ENCODE measurements at places on chromosomes 4 and X. TPM values are rescaled to one million over a fixed set of nuclear protein-coding genes. Genes with fewer than 3 reads are reported as not detected.

Gene NR0B1
- total RNA-seq: 0.15 TPM

DNA sequence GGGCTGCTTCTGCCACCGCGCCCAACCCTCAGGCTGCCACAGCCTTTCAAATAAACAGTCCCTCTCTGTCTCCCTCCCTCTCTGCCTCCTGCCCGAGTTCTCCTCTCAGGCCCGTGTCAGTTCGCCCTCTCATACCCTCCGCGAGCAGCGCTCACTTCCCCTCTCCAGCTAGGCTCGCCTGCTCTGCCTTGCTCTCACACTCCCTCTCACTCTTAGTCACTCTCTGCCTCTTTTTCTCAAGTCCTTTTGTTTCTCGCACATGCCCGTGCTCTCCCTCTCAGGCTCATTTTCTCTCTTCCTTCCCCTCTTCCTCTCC lies 3.2 kb downstream of the EFNB1 start:
- no peak for DNase-seq
- no peaks in the 10 kb centered on the region for H3K36me3 ChIP-seq
- peaks cover 76% of the 10 kb centered on the region for H3K27me3 ChIP-seq
- no peaks in the 10 kb centered on the region for H3K4me1 ChIP-seq
- peak overlapping the region; percentile 37 for H3K4me3 ChIP-seq
- no peak overlapping the region for H3K27ac ChIP-seq

DNA sequence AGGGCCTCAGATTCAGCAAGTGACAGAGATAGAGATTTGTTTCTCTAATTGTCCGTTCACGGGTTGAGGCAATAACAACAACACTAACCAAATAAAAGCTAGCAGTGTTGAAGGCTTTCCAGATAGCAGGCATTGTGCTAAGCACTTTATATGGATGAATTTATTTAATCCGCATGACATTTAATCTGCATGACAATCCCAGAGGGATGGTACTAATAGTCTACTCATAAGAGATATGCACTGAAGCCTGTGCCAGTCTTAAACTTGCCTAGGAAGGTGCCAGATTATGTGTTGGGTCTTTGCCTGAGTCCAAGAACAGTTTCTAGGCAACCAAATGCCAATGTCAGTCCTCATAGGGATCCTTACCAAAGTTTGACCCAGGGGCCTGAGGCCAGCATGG lies 37.7 kb upstream of the FAT1 start:
- H3K27me3 ChIP-seq: no peaks in the 10 kb centered on the region
- no peak for DNase-seq
- no peaks in the 10 kb centered on the region for H3K36me3 ChIP-seq
- H3K4me3 ChIP-seq: no peak overlapping the region
- H3K27ac ChIP-seq: no peak overlapping the region

- H3K27ac ChIP-seq: no peak overlapping the region
- H3K4me3 ChIP-seq: no peak overlapping the region
- DNase-seq: no peak
- H3K36me3 ChIP-seq: no peaks in the 10 kb centered on the region
- H3K27me3 ChIP-seq: no peaks in the 10 kb centered on the region
Measured at GRCh38 chr4:141909541-141909940, 273.2 kb downstream of the IL15 start.

Gene MAGEE2
- not detected for total RNA-seq

GRCh38 chrX:9473708-9474107 lies 8.8 kb downstream of the TBL1X start:
- no peaks in the 10 kb centered on the region for H3K4me1 ChIP-seq
- no peaks in the 10 kb centered on the region for H3K36me3 ChIP-seq
- H3K27me3 ChIP-seq: no peaks in the 10 kb centered on the region
- H3K4me3 ChIP-seq: no peak overlapping the region
- no peak overlapping the region for H3K27ac ChIP-seq

DNA sequence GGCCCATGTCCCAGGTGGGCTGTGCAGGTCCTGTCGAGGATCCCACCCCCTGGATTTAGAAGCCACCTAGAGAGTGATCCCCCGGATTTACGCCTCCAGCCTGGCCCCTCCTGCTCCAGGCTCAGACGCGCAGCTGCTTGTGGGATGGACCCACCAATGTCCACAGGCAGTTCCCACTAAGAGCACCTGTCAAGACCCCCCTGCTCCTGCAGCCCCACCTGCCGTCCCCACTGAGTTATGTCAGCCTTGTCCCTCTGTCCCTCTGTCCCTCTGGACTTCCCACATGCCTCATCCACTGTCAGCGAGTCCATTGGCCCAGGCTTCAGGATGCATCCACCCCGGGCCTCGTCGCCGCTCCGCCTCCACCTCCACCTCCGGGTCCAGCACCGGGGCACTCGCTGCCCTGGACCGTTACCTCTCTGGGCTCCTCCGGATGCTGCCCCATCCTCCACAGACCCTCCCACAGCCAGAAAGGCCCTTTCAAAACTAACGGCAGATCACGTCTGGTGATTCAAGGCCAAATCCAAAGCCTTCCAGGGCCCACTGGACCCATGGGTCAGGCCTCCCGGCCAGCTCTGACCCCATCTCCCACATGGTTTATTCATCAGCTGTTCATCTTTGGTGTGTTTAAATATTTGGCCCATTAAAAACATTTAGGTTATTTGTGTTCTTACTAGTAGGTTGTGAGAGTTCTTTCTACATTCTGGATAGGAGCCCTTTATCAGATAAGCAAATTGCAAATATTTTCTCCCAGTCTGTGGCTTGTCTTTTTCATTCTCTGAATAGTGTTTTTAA lies 28.3 kb downstream of the HTRA3 start:
- no peaks in the 10 kb centered on the region for H3K36me3 ChIP-seq
- H3K27ac ChIP-seq: no peak overlapping the region
- no peaks in the 10 kb centered on the region for H3K27me3 ChIP-seq

Gene SSX3
- not detected for total RNA-seq

Gene MAGEA8
- not detected for total RNA-seq

Gene ENPP6
- 0.23 TPM for total RNA-seq

Gene COX18
- 23.0 TPM for total RNA-seq

- no peak for DNase-seq
- H3K36me3 ChIP-seq: no peaks in the 10 kb centered on the region
Measured at GRCh38 chr4:99696801-99697200, 39.2 kb upstream of the C4orf54 start.

Gene NPY1R
- total RNA-seq: 7.2 TPM

GRCh38 chrX:11757719-11758399 lies at the start of gene MSL3:
Gene MSL3, plus strand, starts transcription at chrX:11758237. Its CDS starts 27 bp downstream, at chrX:11758264.
- H3K4me3 ChIP-seq: peak within 1 kb of the TSS; percentile 80
- H3K36me3 ChIP-seq: no peaks in the 10 kb centered on the region
- peak; percentile 57 for DNase-seq
- peaks cover 3% of the 10 kb centered on the region for H3K4me1 ChIP-seq

Gene TKTL2
- not detected for total RNA-seq

Gene TMEM154
- total RNA-seq: 1.5 TPM

- H3K27ac ChIP-seq: no peak overlapping the region
- no peak for DNase-seq
- H3K4me1 ChIP-seq: peaks cover 3% of the 10 kb centered on the region
- no peak overlapping the region for H3K4me3 ChIP-seq
Measured at GRCh38 chrX:68833448-68833805, 4.6 kb downstream of the EFNB1 start.

DNA sequence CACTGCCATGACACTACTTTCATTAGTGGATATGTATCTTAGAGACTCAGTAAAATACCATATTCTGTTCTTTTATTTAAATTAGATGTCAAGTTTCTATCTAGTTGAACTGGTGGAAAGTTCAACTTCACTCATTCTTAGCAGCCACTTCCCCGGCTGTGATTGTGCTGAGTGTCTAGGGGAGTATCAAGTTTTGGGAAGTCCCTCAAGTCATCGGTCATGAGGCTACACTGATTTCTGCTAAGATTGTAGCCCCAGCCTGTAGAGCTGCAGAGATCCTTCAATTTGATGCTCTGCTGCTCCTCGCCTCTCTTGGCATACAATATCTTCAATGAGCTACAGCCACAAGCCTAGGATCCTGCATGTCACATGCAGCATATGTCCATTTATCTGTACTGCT lies 53.9 kb downstream of the DMP1 start:
- H3K36me3 ChIP-seq: no peaks in the 10 kb centered on the region
- no peaks in the 10 kb centered on the region for H3K4me1 ChIP-seq
- H3K27me3 ChIP-seq: no peaks in the 10 kb centered on the region
- DNase-seq: no peak

Gene PPAT
- total RNA-seq: 104 TPM

DNA sequence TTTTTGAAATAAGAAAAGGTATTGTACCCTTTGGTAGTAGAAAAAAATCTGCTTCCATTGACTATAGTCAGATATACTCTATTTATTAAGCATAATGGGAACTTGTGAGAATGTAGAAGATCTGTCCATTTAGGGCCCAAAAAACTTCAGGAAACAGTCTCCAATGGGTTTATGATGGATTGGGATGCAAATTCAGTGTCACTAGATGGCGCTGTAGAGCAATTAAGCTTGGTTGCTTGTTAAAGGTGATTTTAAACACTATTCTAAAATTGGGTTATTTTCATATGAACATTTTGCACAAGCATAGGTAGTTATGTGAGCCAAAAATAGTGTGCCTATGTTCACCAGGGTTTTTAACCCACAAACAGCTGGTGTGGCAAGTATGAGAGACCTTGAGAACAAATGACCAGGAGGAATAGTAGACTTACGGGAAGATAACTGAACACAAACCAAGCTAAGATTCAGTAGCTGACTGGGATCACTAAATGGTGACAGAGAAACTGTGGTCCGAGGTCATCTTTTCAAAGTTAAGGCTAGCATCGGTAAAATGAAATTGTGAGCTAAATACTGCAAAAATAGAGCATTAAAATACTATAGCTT lies 80.3 kb upstream of the LSM6 start:
- H3K27me3 ChIP-seq: no peaks in the 10 kb centered on the region
- DNase-seq: peak; percentile 59
- no peak overlapping the region for H3K27ac ChIP-seq
- H3K4me3 ChIP-seq: no peak overlapping the region

- no peaks in the 10 kb centered on the region for H3K27me3 ChIP-seq
- DNase-seq: no peak
- peaks cover 23% of the 10 kb centered on the region for H3K36me3 ChIP-seq
- H3K27ac ChIP-seq: no peak overlapping the region
- H3K4me1 ChIP-seq: no peaks in the 10 kb centered on the region
Measured at GRCh38 chrX:153703036-153703370, 15.3 kb downstream of the SLC6A8 start.

Gene APLN
- 1.1 TPM for total RNA-seq

DNA sequence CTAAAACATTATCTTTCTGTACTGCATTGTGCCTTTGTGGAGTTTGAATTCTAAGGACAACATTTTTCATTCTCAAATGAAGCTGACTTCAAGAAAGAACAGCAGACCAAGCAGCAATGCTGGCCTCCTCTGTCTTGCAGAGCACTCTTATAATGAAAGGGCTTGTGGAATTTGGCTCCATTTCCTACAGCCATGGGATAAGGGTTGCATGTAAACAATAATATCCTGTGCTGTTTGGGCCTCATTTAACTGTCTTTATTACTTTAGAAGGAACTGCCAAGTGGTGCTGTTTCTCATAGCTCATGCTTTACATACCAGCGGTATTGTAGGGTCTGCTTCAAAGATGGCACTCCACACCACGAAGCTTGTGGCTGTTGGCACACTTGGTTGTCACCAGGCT lies 111.4 kb upstream of the EOLA2 start:
- H3K4me3 ChIP-seq: no peak overlapping the region
- H3K27me3 ChIP-seq: no peaks in the 10 kb centered on the region
- DNase-seq: no peak

Gene MSANTD1
- 0.45 TPM for total RNA-seq

DNA sequence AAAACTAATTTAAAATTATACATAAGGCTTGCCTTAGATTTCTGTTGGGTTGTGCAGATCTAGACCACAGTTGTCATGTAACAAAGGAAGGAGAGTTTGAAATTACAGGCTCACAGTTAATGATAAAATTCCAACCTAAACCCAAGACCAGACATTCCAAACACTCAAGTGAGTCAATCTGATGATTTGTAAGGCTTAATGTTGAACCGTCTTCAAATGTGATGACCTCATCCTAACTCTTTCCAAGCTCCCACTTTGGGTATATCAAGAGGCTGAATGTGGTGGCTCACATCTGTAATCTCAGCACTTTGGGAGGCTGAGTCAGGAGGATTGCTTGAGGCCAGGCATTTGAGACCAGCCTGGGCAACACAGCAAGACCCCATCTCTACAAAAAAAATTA lies 149.2 kb downstream of the TBL1X start:
- no peak overlapping the region for H3K4me3 ChIP-seq
- no peak overlapping the region for H3K27ac ChIP-seq
- H3K27me3 ChIP-seq: no peaks in the 10 kb centered on the region

DNA sequence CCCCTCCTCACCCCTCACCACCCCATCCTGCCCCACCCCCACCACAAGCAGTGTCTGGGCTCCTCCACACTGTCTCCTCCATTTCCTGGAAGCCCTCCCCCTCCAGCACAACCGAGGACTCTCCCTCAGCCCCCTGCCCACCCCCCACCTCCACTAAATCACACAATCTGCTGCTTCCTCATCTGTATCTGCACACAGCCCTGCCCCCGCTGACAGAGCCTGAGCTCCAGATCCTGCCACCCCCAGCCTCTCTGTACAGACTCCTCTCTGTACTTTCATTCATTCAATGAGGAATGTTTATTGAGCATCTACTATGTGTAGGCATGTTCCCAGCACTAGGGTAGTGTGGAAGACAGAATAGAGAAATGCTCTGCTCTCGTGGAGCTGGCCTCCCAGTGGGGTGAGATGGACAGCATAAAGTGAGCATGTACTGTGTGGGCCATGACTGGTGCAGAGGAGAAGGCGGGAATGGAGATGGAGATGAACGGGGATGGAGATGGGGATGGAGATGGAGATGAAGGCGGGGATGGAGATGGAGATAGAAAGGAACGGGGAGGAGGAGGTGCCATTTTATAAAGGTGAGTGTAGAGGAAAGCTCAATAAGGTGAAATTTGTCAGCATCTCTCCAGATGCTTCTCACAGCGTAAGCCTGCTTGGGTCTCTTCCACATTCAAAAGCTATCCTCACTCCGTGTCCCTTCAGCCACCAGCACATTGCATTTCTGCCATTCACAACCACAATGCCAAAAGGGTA lies 2.5 kb upstream of the PPP2R2C start:
- H3K4me3 ChIP-seq: no peak overlapping the region
- H3K4me1 ChIP-seq: peaks cover 16% of the 10 kb centered on the region

Gene PCSK1N
- total RNA-seq: 4.5 TPM

DNA sequence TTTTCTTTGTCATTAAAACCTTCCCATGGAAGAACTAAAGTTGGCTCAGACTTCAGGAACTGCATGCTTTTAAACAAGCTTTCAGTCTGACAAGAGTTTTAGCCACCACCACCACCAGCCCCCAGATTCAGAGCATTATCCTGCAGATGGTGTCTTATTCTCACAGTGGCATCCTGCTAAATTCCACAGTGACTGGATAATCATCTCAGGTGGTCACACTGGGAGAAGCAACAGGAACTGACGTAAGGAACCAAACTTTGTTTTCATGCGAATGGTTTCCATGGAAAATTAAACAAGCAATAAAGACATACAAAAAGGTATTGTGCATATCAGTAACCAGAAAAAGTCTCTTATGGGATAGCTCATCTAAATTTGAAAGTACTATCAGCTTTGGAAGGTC lies 370.7 kb downstream of the FBXW7 start:
- peaks cover 3% of the 10 kb centered on the region for H3K4me1 ChIP-seq
- H3K36me3 ChIP-seq: no peaks in the 10 kb centered on the region
- no peak overlapping the region for H3K4me3 ChIP-seq
- H3K27ac ChIP-seq: no peak overlapping the region
- no peak for DNase-seq
- H3K27me3 ChIP-seq: no peaks in the 10 kb centered on the region

GRCh38 chr4:6674500-6675149 lies 19.1 kb upstream of the S100P start:
- H3K36me3 ChIP-seq: peaks cover 9% of the 10 kb centered on the region
- peaks cover 3% of the 10 kb centered on the region for H3K4me1 ChIP-seq
- H3K27me3 ChIP-seq: no peaks in the 10 kb centered on the region
- no peak overlapping the region for H3K27ac ChIP-seq
- DNase-seq: no peak

Gene CC2D2A
- total RNA-seq: 11.1 TPM

All from H1 (cell line).